ENCODE measurements at places on chromosomes 13 and 19. TPM values are rescaled to one million over a fixed set of nuclear protein-coding genes. Genes with fewer than 3 reads are reported as not detected.

The AZU1 gene
- not detected for total RNA-seq

The LAIR2 gene
- total RNA-seq, result not detected

The C19orf67 gene
- not detected for total RNA-seq

- no peak for DNase-seq
Observed at GRCh38 chr13:20567881-20568528, 1.0 kb downstream of the IFT88 start.

DNA sequence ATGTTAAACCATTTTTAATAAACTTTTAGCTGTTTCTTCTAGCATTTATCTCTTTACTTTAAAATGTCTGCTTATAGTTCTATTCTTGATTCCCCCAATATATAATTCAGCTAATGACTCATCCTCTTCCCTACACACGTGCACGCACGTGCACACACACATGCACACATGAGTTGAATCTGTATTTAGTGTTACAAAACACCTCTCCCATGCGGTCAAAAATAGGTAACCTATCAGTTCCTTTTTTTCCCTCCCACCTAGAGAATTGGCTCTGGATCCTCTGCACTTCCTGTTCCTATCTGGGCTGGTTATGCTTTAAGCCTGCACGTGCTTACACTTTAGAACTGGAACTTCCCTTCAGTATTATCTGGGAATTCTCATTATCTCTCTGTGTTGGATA, 144.1 kb downstream of the PAN3 start:
- DNase-seq, result no peak

GRCh38 chr19:17999684-18000479, 8.1 kb upstream of the ARRDC2 start:
- no peak for DNase-seq

All from omental fat pad (tissue), 4 donors.